Spleen (tissue), 13 donors: ENCODE measurements at places on chromosomes 3 and 15.
A peak's percentile ranks its signal among the peaks of the same experiment; 100 is the strongest.

GRCh38 chr3:194054961-194055360 is 81.0 kb upstream of the HES1 start:
- DNase-seq = no peak

GRCh38 chr15:73951601-73952000 is 25.3 kb downstream of the LOXL1 start:
- peak; percentile 63 for DNase-seq

DNA sequence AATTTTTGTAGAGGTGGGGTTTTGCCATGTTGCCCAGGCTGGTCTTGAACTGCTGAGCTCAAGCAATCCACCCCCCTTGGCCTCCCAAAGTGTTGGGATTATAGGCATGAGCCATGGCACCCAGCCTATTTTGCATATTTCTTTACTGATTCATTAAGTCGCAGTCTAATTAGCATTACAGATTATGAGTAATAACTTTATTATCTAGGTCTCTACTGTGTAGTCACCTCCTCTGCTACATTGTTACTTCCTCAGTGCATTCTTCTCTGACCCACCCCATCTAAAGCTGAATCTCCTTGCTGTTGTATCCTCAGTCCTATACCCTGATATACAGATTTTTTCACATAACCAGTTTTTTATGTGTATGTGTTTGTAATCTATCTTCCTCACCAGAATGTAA is 61.7 kb downstream of the TFDP2 start:
- no peak for DNase-seq

GRCh38 chr15:37045859-37046740 is 54.2 kb downstream of the MEIS2 start:
- DNase-seq = no peak

DNA sequence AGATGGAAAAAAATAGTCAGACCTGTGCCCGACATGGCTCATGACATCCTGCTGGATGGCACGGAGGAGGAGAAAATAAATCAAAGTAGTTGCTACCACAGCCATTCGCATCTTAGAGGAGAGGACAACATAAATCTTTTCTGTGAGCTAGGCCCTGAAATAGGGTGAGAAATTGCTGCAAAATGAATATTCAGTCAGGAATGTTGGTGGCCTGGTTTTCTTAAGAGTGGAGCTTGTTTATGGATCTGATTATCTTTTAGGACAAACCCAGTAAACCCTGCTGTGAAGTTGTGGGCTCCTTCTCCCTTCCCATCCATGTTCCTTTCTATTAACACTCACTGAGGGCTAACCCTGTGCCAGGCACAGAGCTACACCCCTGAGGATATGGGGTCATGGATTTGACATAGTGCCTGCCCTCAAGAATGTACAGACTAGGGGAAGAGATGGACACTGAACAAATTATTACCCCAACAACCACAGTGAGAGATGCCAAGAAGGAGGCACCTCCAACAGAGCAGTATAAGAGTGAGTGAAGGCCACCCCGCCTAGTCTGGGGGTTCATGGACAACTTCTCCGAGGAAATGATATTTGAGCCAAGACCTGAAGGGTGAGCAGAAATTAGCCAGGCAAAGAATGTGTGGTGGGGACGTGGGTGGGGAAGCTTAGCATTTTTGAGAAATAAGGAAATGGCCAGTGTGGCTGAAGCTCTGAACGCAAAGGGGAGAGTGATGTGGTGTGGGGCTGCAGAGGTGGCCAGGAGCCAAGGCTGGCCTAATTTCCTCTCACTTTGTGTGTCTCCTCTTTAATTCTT is 68.9 kb upstream of the ARL8B start:
- no peak for DNase-seq
